ENCODE measurements at places on chromosomes 12 and 14.
A peak's percentile ranks its signal among the peaks of the same experiment; 100 is the strongest.

DNA sequence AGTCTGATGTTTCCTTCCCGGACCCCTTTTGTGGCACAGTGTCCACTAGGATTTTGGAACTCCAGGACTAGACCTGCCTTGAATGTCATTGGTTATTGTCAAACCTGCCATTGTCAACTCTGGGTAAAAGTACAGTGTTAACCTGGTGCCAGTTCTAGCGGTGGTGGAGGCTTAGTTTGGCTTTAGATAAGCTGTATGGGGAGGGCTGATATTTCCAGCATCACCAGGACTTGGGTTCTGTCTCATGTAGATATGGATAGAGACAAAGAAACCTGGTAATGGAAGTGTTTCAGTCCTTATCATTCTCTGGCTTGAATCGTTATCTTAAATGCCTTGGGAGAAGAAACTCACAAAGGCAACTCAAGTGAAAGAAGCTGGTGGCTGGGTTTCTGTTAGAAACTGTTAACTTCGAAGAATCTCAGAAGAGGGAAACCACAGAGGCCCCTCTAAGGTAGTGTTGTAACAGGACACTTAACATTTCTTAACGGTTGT, 10.6 kb downstream of the CHST11 start:
- DNase-seq = no peak

GRCh38 chr14:34038358-34039057, 87.6 kb upstream of the EGLN3 start:
- DNase-seq = no peak

- no peak for DNase-seq
These were observed 2.8 kb downstream of the NUDT14 start for GRCh38 chr14:105178069-105178867.

GRCh38 chr14:34348592-34348991, 113.4 kb downstream of the SPTSSA start:
- DNase-seq = no peak

DNA sequence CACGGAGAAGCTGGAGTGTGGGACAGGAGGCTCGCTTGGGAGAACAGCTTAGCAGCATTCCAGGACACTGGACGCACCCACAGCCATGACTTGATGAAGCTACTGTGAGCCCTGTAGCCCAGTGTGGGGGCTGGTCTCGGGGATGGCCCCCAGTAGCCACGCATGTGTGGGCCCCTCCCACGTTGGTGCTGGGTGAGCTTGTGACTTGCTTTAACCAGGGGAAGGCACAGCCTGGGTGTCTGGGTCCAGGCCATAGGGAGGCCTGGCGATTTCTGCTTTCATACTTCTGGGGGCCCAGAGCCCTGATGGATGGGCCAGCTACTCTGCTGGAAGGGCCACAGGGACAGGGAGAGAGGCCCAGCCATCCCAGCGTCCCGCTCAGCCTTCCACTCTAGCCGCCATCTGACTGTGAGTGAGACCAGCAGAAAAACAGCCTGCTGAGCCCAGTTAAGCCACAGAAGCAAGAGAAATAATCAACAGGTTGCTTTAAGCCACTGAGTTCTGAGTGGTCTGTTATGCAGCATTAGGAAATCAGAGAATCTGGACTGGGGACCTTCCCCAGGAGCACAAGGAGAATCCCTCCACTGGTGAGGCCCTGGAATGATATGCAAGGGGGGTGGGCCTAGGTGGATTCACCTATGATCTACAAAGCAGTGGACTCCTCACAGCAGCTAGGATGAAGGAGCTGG, 16.1 kb downstream of the DIO3 start:
- DNase-seq = no peak

DNA sequence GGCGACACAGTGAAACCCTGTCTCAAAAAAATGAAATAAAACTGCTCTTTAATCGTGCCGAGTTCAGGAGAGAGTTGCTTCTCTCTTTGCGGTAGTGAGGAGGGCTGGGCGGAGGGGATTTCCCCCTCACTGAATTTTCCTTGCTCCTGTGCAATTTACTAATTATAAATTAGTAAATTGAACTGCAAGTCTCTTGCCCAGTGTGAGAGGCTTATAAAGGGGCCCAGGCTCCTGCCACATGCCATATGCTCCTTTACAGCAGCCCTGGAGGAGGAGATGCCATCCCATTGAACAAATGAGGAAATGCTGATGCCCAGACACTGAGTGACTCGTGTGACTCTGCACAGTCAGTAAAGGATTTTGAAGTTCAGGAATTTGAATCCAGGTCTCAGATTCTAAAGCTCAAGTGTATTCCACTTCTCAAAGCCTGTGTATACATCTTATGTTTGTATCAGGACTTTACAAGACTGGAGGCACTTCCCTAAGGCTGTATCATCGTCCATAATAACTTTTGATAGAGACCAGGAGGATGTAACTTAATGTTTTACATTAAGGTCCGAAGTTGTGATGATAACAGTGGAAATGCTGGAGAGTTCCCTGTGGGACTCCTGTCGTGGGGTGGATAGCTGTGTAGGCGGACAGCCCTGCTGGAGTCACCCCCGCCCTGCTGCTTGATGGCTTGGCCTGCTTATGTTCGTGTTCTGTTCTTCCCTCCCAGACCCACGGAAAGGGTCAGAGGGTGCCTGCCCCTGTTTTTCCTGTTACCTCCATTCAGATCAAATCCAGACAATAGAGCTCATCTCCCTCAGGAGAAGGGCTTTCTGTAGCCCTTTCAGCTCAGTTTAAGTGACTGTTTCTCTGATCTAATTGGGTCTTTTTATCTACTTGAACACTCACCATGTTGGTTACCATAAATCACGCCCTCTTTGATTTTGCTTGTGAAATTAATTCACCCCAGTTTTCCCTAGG, 13.9 kb downstream of the PELI2 start:
- DNase-seq = no peak

- DNase-seq = peak; percentile 52
These were observed 455.3 kb downstream of the NPAS3 start for GRCh38 chr14:33393895-33394368.

DNA sequence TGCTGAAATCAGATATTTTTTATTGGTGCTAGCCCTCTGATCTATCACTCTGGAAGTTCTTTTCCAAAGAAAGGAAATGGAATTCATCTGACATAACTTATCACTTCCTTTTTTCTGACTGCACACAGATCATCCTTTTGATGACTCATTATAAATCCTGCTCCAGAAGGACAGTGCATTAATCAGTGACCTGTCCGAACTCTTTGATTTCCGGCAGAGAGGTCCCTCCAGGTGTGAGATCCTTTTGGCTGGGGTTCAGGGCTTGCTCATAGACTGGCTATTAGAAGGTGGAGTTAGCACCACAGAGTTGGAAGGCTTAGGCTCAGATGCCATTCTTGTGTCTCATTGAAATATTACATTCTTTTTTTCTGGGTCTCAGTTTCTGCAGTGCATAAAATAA, 328.2 kb downstream of the ZFP36L1 start:
- no peak for DNase-seq

GRCh38 chr14:59055439-59056045, 132.9 kb upstream of the DAAM1 start:
- DNase-seq = peak; percentile 69

GRCh38 chr12:92629349-92630065, 73.3 kb upstream of the PLEKHG7 start:
- peak; percentile 34 for DNase-seq

- no peak for DNase-seq
These were observed 1524.7 kb upstream of the TMEM132C start for GRCh38 chr12:126742241-126742641.

DNA sequence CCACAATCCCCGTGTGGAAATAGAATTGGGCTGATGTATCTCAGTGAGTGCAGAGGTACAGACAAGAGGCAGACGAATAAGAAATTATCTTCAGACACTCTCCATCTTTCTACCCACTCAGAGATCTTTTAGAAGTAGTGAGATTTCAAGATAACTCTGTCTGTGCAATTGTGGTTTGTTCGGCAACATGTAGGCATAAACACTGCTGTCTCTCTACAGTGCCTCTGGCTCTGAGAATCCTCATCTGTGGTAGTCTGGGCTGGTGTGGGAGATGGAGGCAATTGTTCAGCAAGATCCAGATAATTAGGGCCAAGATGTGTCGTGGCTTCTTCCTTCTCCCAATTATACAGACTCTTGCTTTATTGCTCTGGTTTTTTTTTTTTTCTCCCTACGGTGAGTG, 3.1 kb downstream of the HOXC13 start:
- DNase-seq = no peak

GRCh38 chr12:125089626-125090025, 24.4 kb downstream of the AACS start:
- no peak for DNase-seq

DNA sequence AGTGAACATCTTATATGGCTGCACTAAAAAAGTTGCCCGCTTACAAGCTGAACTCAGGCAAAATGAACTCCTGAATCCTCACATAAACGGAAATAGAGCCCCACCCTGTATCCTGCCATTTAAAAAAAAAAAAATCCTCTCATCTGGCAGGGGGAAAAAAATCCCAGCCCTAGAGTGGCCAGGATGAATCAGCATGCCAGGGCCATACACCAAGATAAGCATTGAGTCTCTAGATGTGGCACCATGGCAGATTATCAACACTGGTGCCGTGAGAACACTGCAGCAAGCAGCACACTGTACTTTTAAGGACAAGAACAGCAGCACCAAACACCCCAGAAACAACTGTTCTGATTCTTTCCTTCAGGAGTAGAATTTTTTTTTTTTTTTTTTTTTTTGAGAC, 65.5 kb downstream of the RASSF3 start:
- no peak for DNase-seq

GRCh38 chr12:50087151-50087550, 2.0 kb downstream of the SMARCD1 start:
- DNase-seq = no peak

- no peak for DNase-seq
These were observed 75.9 kb upstream of the DHRS4 start for GRCh38 chr14:23877538-23878180.

- no peak for DNase-seq
These were observed 26.9 kb downstream of the DDX47 start for GRCh38 chr12:12839873-12840579.

- no peak for DNase-seq
These were observed 460.1 kb downstream of the NAV3 start for GRCh38 chr12:78290606-78291345.

DNA sequence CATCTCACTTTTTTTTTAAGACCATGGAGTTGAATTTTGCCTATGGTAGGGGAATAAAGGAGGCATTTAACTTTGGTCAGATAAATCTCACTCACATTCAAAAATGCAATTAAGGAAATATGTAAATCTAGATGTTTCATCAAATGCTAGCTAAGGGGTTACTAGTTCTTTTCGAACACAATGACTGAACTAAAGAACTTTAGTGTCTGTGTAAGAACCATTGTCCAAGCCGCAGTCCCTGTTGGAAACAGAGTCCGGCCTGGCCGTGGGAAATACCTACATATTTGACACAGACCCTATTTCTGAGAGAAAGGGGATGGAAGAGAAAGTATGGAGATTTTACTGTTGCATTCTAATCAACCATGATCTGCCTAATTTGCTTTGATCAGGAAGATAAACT, 17.4 kb downstream of the LGR5 start:
- peak; percentile 28 for DNase-seq

GRCh38 chr12:18168016-18168415, 78.0 kb upstream of the RERGL start:
- DNase-seq = no peak

- DNase-seq = peak; percentile 95
These were observed 82.2 kb downstream of the PLEKHG7 start for GRCh38 chr12:92784797-92785562.

Data from NCI-H1105 treated with DMSO at 0.1 percent for 48 hours (cell line).